EH (cell line): ENCODE measurements at places on chromosomes 5 and 9.
A peak's percentile ranks its signal among the peaks of the same experiment; 100 is the strongest.

GRCh38 chr5:76385540-76385939 lies 17.5 kb upstream of the IQGAP2 start:
- no peak for DNase-seq

DNA sequence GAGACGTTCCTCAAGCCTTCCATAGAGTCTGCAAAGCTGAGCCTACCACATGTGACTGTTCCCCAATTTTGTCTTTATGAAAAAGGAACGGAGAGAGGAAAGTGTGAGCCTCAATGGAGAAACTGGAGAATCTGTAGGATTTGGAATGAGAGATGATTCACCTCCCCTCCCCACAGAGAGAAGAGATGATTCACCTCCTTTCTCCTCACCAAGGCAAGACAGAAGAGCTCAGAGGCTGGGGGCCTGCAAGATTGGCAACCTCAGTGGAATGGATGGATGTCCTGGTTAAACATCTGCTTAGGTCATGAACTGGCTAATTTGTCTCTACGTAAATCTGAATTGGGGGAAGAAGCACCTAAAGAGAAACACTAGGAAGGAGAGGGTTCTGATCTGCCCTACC lies 17.0 kb upstream of the MOCS2 start:
- DNase-seq: peak; percentile 84

- DNase-seq: no peak
Measured at GRCh38 chr5:13731121-13731628, 213.3 kb downstream of the DNAH5 start.

- peak; percentile 99 for DNase-seq
Measured at GRCh38 chr5:143554187-143554717, 150.8 kb upstream of the NR3C1 start.

- no peak for DNase-seq
Measured at GRCh38 chr5:15080219-15080618, 208.6 kb upstream of the ANKH start.

DNA sequence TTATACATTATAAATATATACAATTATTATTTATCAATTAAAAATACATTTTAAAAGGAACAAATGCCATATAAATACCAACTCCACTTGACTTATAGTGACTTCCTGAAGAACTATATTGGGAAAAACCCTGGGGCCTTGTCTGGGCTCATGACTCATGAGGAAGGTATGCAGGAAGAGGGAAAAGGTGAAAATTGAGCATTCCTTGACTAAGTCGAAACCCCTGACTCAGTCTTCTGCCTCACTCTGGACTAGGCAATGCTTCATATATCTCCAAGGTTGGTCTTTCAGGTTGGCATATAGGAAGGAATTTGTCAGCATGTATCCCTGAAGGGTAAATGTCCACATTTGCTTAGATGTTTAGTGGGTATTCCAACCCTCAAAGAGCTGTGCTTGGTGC lies 78.5 kb downstream of the SH3TC2 start:
- peak; percentile 69 for DNase-seq

DNA sequence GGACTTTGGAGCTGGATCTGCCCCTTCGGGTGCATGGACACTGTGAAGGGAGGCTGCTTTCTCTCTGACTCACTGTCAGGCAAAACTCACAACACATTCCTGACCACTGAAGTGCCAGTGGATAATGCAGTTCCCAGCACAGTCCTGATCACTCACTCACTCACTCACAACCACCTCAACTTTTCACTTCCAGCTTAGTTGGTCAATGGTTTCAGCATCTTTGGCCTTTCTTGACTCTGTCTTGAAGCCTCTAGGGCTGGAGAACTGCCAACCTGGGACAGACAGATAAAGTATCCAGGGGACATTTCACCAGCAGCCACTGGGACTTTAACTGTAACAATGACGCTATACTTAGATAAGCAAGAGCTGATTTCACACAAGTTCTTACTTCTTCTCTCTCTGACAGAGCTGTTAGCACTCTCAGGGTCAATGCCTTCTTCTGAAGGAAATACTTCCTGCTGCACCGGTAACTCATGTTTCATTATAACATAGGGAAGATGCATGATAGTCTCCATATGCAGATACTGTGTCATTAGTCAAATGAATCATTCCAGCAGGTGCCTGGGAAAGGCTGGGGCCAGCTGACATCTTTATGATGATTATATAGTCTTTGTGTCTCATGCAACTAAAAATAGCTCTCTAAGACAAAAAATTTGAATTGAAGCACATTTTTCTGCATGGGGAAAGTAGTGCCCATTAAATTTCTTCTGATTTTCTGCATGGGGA lies 499.0 kb downstream of the SEMA5A start:
- DNase-seq: peak; percentile 99

DNA sequence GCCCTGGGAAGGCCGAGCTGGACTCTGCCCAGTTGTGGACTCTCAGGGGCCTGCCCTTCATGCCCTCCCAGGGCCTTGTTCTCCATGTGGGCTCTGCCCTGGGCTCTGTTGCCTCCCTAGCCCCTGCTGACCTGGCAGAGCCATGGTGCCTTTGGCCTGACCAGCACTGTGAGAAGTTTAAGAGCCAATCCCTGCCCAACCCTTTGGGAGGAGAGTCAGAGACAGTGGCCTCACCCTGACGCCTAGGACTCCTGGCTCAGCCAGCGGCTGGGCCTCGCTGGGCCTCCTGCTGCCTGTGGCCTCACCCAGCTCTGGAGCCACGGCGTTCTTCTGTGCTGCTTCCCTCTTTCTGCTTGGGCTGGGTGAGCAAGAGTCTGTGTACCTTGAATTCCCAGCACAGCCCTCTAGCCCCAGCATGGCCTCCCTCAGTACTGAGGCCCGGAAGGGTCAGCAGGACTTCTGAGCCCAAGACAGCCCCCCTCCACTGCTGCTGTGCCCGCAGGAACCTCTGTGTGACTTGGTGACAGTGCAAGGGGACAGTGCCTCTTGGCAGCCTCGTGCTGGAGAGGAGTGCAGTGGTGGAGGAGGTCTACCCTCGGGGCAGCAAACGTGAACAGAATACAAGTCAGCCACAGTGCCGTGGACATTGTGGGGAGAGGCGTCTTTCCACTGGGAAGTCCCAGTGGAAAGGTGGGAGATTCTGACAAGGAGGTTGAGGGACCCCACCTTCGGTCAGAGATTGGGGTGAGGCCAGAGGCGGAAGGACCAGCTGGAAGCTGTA lies 97.4 kb downstream of the CACNA1B start:
- no peak for DNase-seq

- peak; percentile 39 for DNase-seq
Measured at GRCh38 chr5:179699616-179700237, 960 bp downstream of the CANX start.

DNA sequence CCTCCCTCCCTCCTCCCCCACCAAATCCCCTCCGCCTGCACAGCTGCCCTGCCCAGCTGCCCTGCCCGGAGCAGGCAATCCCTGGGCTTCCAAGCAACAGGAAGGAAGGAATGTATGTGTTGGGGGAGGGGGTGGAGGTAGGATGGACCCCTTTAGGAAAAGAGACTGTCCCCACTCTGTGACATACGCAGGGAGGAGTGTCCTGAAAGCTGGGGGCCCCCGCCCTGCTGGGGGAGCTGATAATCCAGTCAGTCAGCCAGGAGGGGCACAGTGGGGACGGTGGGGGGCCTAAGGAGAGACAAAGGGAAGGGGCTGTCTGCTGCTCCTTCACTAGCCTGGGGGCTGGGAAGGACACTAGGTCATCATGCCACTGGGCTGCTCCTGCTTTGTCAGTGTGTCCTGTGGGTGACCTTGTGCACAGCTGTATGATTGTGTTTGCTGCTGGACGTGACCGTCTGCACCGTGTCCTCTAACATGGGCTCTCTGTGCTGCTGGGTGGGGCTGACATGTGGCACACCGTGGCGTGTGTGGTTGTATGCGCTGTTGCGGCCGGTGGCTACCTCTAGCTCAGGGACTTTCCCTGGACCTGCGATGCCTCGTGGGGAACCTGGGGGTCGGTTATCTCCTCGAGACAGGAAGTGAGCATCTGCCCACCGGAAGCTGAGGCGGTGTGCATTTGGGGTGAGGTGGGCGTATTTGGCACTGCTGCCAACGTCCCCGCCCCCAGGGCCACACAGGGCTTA lies 3.0 kb downstream of the N4BP3 start:
- DNase-seq: no peak
